SW 1271 (cell line): ENCODE measurements at places on chromosomes 12 and 14.
A peak's percentile ranks its signal among the peaks of the same experiment; 100 is the strongest.

DNA sequence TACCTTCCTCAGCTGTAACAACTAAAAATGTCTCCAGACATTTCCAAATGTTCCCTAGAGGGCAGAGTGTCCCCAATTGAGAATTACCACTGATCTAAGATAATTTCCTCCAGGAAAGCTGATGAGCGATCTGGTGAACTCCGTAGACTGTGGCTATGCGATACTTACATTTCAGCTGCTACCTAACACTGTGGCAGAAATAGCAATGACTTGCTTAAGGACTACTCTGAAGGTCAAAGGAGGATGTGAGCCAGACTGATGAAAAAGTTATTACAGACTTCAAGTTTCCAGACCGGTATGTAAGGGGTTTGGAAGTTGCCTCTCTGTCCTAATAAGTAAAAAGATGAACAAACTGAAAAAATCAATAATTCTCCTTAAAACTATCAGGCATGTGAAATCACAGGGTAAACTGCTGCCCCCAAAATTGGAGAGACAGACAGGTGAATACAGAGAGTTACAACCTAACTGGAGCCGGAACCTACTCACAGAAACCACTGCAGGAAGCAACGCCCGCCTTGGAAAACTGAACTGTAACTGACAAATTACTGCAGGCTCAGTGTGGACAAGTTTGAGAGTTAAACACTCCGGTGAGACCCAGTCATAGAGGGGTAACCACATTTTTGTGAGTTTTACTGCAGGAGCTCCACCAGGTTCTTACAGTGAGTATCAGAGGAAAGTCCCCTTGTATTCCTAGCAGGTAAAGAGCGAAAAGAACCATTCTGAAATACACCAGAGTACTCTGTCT is 60.0 kb upstream of the PARP11 start:
- DNase-seq, result no peak

DNA sequence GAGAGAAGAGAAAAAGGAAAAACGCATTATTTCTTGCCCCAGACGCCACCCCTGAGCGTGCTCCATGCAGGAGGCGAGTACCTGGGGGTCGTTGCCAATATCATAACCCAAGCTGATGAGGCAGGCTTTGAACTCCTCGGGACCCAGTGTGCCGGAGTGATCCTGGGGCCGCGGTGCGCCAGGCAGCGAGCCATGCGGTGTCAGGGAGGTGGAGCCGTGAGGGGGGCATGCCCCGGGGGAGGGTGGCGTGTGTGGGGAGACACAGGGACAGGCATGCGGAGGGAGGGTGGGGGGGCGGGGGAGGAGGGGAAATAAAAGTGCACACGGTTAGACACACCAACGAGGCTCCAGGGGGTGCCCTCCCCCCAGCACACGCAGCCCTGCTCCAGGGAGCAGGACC is 86.0 kb upstream of the ZFP36L1 start:
- no peak for DNase-seq

- DNase-seq, result no peak
Measured at GRCh38 chr14:24839617-24840203, 205.7 kb upstream of the GZMB start.

DNA sequence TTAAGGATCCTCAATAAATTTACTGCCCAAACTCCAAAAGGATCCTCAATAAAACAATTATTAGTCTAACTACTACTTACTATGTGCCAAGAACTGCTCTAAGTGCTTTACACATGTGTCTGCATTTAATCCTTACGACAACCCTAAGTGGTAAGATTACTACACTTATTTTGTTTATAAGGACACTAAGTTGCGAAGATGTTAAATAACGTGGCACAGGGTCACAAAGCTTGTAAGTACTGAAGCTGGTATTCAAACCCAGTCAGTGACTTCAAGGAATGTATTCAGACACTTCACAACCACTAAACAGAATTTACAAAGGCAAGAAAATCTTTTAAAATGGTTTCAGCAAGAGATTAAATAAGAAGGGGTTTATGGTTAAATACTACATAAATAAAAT is 13.0 kb downstream of the FERMT2 start:
- no peak for DNase-seq

DNA sequence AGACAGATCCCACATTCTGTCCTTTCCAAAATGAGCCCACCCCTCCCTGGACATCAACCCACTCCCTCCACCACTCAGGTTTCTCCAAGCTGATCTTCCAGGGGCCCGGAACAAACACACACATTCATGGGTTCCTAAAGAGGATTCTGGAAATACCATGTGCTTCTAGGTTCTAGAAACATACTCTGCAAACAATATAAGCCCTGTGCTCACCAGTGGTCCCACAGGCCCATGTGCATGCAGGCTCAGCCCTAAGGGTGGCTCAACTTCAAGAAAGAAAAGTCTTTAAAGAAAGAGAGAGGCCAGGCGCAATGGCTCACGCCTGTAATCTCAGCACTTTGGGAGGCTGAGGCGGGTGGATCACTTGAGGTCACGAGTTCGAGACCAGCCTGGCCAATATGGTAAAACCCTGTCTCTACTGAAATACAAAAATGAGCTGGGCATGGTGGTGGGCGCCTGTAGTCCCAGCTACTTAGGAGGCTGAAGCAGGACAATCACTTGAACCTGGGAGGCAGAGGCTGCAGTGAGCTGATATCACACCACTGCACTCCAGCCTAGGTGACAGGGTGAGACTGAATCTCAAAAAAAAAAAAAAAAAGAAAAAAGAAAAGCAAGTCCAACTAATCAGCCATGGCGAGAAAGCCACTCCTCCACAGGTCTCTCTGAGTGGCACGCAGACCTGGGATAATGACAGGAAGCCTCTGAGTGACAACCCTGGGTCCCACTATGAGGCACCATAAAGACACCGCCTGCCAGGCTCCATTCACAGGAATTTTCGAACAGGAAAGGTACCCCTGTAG is 59.5 kb upstream of the PNMA1 start:
- no peak for DNase-seq

GRCh38 chr14:57182760-57183503 is 85.8 kb downstream of the EXOC5 start:
- no peak for DNase-seq

- no peak for DNase-seq
Measured at GRCh38 chr12:57039016-57039798, 10.7 kb downstream of the MYO1A start.

DNA sequence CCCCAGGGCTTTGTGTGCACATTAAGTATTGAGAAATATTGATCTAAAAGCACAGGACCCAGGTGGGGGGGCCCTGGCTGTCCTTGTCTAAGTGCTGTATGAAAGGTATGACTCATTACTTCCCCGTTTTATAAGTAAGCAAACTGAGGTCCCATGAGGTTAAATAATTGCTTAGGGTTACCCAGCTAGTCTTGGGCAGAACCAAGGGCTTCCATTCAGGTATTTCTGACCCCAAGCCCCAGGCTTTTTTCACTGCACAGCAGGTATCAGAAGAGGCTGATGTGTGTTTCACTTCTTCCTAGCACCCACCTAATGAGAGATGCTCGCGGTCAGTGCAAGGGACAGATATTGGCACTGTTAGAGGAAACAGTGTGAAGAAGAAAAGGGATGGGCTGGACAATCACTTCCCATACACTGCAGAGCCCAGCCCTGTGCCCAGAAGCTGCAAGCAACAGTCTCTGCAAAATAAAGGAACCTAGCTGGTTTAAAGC is 4.7 kb upstream of the TC2N start:
- DNase-seq, result no peak

DNA sequence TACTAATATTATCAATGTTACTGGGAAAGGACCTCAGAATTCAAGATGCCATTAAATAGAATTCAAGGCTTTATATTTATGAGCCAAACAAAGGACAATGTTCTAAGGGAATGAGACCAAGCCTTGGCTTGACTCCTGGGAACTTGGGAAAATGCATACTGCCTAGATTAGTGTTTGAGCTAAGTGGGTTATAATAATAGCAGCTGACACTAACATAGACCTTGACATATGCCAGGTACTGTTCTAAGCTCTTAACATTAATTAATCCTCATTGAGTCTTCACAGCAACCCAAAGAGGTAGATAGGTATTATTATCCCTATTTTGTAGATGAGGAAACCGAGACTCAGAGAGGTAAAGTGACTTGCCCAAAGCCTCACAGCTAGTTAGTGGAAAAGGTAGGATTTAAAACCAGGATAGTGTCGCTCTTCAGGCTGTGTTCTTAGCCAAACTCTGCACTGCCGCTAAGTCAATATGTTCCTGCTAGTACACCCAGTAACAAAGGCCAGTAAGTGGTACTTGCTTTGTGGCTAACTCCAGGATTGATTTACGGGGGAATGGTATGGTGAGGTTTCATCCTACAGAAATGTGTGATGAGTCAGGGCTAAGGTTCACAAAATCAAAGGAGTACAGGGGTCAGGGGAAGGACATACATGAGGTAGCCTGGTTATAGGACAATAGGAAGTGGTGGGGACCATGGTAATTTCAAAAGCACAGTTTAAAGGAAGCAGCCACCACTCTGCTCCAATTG is 35.8 kb upstream of the PRKAB1 start:
- DNase-seq, result no peak

GRCh38 chr12:116878567-116879508 is 2.4 kb downstream of the HRK start:
- no peak for DNase-seq

- no peak for DNase-seq
Measured at GRCh38 chr14:33068040-33068439, 129.4 kb downstream of the NPAS3 start.

DNA sequence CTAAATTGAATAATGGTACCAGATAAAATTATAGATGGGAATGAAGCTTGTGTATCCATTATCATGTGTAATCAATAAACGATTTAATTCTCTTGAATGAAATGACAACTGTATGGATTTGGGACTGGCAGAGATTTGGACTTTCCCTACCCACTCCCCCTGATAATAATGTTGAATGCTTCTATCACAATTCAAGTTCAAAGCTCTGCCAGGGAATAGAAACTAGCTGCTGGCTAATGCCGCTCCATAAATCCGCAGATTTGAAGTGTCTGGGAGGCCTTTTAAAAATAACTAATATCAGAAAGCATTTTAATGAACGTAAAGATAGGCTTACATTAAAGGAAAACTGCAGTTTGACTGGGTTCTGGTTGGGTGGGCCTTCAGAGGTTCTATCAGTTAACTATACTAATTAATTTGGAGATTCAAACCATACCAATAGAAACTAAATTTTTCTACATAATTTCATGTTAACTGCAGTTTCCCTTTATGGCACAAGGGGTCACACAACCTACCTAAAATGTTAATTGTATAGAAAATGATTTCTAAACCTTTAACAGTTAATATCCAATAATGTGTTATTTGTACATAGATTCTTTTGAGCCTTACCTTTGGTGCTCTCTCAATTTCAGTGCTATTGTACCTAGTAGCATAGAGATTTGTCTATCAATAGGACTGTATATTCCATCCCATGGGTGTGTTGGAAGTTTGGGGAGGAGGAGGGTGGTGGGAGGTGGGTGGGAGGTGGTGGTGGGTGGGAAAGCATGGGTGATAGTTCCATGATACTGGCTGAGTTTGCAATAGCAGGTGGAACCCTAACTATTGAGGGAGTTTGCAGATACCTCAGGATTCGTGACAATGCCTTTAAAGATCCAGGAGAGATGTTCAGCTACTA is 4.9 kb downstream of the HNRNPA1 start:
- DNase-seq, result no peak

DNA sequence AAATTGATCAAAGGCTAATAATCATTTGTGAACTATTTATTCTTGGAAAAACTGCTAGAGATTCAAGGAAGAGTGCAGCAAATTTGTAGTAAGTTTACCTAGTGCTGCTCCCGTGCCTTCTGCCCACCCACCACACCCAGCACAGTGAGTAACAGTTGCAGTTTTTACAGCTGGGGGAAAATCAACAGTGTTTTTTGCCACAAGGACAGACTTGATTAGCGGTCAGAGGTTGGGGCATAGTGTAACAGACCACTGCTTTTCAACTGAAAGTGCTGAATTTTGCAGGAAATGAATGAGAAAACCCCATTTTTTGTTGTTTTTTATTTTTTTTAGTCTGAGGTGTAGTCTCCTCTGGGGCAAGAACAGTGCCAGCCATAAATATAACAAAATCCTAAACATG is 7.5 kb upstream of the KLRK1 start:
- DNase-seq, result no peak

GRCh38 chr14:80615831-80616230 is 325.7 kb downstream of the CEP128 start:
- DNase-seq, result no peak

GRCh38 chr14:71776471-71777360 is 155.5 kb upstream of the RGS6 start:
- DNase-seq, result no peak

DNA sequence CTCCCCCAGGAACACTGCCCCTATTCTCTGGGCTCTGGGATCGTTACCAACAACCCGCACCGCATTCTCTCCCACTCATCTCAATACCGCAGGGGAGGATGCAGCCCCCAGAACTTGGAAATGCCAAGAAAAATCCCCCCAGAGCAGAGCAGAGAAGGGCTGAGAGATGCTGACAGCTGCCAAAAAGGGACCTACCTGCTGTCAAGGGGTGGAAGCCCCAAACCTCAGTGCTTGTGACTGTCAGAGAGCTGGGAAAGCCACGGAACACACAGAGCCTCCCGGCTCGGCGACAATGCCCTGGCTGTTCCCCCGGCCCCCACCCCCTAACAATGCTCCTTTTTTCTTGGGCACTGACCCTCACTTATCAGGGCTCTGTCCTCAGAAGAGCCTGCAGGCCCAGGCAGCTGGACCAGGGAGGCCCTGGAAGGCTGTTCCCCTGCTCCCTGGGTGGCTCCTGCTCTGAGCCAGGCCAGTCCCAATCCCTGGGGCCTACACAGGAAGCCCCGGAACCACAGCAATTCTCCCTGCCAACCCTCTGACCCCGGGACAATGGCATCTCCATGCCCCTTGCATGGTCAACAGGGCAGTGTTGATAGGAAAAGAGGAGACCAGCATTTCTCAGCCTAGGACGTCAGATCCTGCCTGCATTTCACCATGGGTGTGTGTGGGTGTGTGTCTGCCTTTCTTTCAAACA is 78.9 kb downstream of the ITPK1 start:
- DNase-seq, result peak; percentile 13

DNA sequence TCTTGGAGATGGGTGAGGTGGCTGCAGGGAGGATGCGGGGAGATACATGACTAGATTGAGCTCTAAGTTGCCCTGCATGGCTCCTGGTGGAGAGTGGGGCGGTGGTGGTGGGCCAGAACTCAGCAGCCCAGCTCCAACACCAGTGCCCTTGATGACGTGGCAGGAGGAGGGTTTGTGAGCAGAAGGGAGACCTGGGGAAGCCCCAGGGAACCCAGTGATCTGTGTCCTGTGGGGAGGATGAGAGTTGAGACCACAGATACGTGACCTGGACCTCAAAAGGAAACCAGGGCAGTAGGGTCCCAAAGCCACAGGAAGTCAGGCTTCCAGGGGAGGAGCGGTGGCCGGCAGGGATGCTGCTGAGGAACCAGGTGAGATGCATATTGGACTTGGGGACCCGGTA is 989.1 kb upstream of the TMEM132C start:
- DNase-seq, result no peak

DNA sequence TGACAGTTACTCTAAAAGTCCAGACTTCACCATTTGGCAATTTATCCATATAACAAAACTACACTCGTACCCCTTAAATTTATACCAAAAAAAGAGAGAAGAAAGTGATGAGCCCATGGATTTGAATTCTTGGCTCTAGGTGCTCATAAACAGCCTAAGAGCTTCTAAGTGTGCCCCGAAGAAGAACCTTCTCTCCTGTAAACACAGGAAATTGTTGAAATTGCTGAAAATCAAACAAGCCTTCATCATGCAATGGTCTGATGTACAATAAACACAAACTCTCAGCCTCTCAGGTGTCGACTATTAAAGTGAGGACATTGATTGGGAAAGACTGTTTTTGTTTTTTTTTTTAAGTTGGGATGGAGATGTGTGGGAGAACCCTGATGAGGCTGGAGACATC is 21.8 kb downstream of the PDE6H start:
- DNase-seq, result no peak
